Stimulated activated CD8-positive, alpha-beta memory T cell treated with anti-CD3 and anti-CD28 coated beads, Interleukin-7, amount 100 ng/mL, for 48 hours (primary cell): ENCODE measurements at places on chromosomes 7 and 10.

DNA sequence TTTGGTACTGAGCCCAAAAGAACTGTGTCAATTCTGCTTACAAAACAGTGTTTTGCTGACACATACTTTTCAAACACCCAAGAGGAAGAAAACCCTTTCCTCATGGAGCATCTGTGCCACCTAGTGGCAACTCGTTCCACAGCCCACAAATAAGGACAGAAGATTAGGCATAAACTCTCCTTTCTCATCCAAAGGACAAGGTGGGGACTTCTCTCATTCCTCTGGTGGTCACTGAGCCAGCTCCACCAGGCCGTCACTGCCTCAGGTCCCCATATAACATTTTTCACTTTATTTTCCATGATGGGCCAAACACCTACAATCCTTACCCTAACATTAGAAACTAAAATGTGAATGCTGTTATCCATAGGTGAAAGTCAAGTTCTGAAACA, 76.9 kb downstream of the RNF216 start:
- DNase-seq, result no peak

- no peak for DNase-seq
Measured at GRCh38 chr10:22906767-22907166, 21.1 kb upstream of the ARMC3 start.

DNA sequence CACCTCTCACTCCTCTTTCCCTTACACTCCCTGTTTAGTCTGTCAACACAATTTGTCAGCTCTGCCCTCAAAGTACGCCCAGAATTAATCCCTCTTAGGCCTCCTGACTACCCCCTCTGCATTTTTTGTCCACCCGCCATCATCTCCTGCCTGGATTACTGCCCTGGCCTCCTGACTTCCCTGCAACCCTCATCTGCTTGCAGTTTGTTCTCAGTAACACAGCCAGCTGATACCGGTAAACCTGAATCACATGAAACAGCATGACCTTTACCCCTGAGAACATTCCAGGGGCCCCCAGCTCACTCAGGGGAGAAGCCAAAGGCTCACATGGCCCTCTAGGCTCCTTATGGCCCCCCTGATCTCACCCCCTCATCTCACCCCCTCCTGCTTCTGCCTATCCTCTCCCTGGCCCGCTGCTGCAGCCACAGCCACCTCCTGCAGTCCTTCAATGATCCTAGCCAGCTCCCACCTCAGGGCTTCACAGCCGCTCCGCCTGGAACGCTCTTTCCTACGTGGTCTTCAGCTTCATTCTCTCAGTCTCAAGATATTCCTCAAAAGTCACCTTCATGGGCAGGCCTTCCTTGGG, 8.9 kb downstream of the C10orf53 start:
- DNase-seq, result no peak

DNA sequence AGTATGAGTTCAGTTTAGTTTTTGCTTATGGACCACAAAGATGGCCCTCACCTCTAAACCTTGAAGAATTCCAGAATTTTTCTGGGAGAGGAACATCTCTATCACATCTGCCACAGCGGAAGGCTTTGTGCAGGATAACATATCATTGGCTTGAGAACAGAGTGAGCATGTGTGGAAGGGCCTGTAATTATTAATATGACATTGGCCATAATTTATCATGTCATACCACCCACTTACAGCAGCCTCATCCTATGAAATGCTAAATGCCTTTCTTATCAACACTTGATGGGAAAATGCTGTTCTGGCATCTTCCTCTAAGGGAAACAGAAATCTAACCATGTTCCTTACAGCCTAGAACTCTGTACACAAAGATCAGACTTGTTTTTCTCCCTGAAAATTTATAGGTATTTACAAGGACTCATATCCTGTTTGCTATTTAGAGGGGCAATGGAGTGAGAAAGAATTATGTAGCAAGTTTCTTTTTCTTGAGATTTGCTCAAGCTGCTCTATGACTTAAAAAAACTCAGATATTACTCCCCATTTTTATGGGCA, 817.3 kb downstream of the LRMDA start:
- DNase-seq, result no peak

DNA sequence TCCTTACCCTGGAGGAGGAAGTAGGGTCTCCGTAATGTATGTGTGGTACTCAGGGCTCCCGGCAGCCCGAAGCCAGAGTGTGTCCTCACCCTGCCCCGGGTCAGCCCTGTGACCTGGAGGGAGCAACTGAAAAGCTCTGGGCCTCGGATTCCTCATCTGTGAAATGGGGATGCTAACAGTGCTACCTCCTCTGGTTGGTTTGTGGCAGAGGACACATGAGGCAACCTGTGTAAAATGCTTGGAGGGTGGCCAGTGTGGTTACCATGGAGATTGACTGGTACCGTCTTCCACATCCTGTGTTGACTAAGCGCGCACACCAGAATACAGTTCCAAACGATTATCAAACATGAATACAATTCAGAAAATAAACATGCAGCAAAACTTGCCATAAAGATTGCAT, 163.8 kb upstream of the KLF6 start:
- no peak for DNase-seq

DNA sequence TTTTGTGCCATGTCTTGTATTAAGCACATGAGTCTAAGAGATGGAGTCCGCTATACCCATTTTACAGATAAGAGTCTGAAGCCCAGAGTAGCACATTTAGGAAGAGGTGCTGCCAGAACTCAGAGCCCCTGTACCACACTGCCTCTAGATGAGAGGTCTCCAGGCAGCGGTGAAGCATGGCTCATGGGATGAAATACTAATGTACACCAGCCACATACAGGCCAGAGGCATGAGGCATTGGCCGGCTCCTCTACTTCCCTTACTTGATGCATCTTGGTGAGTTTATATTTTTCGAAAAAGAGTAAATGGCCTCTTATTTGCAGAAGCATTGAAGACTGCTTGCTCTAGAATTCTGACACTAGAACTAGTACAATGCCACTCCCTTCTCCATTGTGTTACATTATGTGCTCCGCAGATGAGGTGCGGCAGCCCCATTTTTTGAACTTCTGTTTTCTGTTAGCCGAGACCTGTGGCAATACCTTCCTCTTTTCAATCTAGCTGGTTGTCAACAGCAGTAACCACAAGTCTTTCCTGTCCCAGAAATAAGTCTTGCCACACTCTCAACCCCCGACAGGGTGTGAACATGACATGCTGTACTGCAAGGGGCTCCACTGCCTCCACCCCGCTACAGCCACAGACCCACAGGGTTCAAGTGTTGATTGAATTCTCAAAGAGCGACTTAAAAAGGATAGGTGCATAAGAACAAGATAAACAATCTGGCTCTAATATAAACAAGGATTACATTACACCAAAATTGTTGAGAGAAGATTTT, 145.3 kb downstream of the CELF2 start:
- peak; percentile 74 for DNase-seq

- no peak for DNase-seq
Measured at GRCh38 chr7:20113427-20114027, 103.7 kb downstream of the MACC1 start.

DNA sequence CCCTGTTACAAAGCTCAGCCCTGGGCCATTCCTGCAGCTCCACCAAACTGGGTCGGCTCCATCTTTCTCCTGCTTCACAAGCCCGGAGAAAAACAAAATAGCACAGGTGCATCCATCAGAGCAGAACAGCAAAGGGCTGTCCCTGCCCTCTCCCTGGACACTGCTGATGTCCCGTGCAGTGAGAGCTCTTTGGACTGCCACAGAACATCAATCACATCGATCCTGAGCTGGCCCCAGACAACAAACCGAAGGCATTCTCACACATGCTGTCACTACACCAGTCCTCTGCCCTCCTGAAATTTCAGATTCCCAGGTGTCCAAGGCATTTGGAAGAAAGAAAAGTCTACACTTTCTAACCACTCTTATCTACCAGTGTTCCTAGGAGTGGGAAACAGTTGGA, 427.1 kb upstream of the ZMIZ1 start:
- DNase-seq, result no peak

DNA sequence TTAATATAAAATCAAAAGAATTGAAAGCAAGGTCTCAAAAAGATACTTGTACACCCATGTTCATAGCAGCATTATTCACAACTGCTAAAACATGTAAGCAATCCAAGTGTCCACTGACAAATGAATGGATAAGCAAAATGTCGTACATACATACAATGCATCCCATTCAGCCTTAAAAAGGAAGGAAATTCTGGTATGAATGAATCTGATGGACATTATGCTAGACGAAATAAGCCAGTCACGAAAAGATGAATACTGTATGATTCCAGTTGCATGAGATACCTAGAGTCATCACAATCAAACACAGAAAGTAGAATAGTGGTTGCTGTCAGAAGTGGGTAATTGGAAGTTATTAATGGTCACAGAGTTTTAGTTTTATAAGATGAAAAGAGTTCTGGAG, 9.5 kb upstream of the TAC1 start:
- no peak for DNase-seq

- no peak for DNase-seq
Measured at GRCh38 chr10:7872041-7872442, 53.7 kb downstream of the TAF3 start.

DNA sequence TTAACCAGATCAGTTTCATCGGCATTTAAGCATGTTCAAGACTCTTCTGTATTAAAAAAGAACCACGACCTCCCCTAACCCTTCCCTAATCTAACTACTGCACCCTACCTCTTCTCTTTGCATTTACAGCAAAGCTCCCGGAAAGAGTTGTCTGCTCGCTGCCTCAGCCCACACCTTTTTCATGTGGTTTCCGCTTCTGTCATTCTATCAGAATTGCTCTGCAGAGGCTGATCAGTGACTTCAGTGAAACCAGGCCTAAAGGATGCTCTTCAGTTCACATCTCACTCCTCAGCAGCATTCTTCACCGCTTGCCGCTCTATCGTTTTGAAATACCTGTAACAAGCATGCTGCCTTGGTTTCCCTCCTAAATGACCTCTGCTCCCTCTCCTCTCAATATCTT, 160.9 kb downstream of the SDK1 start:
- no peak for DNase-seq

DNA sequence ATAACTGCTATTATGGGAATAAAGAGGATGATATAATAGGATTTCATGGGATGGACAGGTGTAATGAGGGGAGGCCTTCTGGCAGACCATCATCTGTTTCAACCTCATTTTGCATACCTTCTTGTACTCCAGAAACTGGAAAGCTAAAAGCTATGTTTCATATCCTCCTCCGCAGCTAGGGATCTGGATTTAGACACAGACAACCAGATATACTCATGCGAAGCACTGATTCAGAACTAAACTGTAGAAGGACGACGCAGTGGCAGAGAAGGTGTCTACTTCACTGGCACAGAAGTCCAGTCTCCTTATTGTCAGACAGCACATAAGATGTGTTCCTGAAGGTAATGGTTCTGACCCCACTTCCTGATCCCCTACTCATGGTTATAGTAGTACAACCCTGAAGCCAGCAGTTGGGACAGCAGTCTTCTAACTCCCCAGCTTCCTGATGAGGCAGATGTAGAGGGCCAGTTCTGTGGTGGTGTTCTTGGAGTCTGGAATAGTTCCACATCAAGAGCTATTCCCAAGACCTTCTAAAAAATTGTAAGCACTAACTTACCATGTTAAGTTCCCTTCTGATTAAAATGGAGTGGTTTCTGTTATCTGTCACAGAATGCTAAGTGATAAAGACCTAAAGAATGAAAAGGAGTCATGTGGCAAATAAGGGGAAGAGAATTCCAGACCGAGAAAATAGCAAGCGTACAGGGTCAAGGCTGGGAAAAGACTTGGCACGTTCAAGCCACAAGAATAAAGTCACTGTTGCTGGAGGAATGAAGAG, 550.3 kb downstream of the GRM8 start:
- DNase-seq, result no peak

DNA sequence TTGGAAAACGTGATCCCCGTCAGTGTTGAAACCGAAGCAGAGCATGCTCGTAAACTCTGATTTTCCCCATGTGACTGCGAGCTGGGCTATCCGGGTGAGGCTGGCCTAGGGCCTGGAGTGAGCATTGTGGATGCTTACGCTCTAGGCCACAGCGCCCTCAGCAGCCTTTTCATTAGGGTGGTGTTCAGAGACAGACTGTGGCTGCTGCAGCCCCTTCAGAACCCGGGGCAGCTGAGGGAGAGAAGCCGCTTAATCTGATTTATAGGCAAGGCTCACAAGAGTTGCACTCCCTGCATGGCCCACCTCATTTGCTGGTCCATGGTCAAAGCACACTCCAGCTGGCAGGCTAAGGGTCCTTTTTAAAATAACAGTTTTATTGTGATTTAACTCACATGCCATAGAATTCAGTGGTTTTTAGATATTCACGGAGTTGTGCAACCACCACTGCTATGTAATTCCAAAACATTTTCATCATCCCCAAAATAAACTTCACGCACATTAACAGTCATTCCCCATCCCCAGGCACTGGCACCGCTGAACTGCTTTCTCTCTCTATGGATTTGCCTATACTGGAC, 72.5 kb downstream of the SYPL1 start:
- no peak for DNase-seq

GRCh38 chr7:28685242-28685643, 272.9 kb downstream of the TRIL start:
- DNase-seq, result no peak

DNA sequence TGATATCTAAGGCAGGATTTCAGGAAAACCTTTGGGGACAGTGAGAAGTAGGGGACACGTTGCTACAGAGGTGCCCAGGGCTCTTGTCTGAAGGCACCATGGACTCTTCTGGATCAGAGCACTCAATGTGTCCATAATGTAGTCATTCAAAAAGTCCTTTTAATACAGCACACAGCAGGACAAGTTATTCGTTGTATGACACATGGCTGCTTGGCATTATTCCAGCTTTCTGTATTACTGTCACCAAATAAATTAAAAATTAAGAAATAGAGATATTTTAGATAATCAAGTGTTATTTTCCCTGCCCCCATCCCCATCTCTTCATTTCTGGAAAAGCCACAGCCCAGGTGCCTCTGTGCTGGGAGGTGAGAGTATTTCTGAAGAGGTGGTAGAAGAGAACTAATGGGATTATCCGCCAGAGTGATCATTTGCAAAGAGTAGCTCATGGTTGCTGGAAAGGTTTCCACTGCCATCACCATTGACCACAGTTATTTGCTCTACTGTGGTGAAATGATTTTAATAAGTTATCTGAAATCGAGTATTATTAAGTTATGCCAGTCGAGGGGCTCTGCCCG, 83.0 kb downstream of the CXCL12 start:
- DNase-seq, result no peak
